ENCODE measurements at places on chromosomes 1 and 21. TPM values are rescaled to one million over a fixed set of nuclear protein-coding genes. Genes with fewer than 3 reads are reported as not detected.

AMY2A gene
- total RNA-seq = 0.77 TPM

- DNase-seq = no peak
These were observed 29.9 kb downstream of the RXRG start for GRCh38 chr1:165415068-165415467.

GRCh38 chr1:163231385-163231784 lies 28.7 kb upstream of the RGS5 start:
- no peak for DNase-seq

DNA sequence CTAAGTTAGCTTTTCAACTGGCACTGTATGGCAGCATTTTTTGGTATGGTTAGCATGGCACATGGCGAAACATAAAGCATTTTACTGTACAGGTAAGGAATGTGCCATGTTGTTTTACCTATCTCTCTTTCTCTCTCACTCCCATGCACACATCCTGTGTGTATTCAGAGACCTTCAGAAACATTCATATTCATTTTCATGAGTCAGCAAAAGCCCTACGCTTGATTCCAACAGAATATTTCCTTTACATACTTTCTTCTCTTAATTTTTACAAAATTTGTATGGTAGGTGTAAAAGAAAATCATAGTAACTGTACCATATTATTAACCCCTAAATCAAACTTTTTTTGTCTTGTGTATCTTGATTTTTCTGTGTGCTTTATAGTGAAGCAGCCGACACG lies 10.3 kb downstream of the SRSF11 start:
- no peak for DNase-seq

DNA sequence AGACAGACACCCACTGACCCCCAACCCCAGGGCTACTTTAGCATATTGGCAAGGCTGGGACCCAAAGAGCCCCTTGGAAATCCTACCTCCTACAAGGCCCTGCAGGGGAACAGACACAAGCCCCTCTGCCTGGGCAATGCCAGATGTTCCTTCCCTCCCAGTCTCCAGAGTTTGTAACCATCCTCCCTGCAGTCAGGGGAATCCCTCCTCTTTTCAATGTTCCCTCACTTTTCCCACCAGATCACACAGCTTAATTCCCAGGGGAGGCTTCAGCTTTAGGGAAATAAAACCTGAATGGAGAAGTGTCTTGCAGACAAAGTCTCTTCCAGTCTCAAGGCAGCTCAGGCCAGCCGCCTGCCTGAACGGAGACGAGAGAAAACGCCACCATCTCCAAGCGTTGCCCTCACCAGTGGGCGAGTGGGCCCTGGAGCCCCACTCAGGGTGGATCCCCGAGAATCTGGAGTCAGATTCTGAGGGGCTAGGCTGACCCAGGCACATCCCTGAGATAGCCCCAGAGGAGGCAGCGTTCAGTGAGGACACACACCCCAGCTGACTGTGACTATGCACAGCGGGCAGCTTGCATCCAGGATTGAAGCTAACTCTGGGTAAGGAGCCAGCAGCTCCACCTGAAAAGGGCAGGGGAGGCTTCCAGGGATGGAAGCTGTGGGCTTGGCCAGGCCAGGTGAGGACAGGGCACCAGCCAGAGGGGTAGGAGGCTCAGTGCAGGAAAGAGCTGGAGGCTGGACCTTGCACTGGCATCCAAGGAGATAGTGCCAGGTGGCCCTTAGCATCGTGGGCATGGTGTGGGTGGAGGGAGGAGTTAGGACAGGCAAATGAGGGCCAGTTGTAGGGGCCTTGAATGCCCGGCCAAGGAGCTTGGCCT lies 44.0 kb upstream of the ZC3H12A start:
- no peak for DNase-seq
